Sciatic nerve (tissue), 2 donors: ENCODE measurements at places on chromosomes 5 and 9. TPM values are rescaled to one million over a fixed set of nuclear protein-coding genes. Genes with fewer than 3 reads are reported as not detected.

The EQTN gene
- total RNA-seq, result 0.49 TPM

The IL9 gene
- not detected for total RNA-seq

The PHF2 gene
- total RNA-seq, result 41.5 TPM

The EGFL7 gene
- total RNA-seq, result 242 TPM

The GNA14 gene
- 8.0 TPM for total RNA-seq

The FAM200C gene
- total RNA-seq, result 10.8 TPM
